DMS53 (cell line): ENCODE measurements at places on chromosomes 4 and X.

GRCh38 chr4:4248885-4249203 is 821 bp upstream of the TMEM128 start:
- DNase-seq, result peak; percentile 49

DNA sequence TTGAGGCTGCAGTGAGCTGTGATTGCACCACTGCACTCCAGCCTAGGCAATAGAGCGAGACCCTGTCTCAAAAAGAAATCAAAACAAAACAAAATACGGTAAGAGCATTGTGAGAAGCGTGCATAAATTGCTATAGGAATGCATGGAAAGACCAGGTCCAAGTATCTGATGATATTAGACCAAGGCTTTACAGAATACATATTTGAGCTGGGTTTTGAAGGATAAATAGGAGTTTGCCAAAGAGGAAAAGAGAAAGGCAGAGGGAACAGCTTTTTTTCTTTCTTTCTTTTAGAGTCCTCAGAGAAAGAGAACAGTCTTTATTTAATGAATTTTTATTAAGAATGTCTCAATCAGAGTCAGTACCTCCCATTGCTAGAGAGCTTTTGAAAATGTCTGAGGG is 79.5 kb upstream of the PRPS1 start:
- DNase-seq, result no peak

GRCh38 chr4:102823464-102823863 is 3.9 kb downstream of the UBE2D3 start:
- DNase-seq, result no peak

DNA sequence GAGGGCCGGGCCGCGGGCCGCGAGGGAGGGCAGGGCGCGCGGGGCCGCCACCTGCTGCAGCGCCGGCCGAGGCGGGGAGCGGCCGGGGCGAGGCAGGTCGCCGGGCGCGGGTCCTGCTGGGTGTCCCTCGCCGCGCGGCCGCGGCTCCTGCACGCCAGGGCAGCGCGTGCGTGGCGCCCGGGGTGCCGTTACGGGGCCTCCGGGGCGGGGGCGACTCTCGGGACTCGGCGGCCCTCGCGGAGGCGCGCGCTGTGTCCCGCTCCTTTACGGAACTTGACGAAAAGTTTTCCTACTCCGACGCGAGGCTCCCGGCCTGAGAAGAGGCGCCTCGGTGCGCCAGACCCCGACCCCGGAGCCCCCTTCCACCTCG is 329 bp downstream of the TBC1D14 start:
- peak; percentile 91 for DNase-seq

DNA sequence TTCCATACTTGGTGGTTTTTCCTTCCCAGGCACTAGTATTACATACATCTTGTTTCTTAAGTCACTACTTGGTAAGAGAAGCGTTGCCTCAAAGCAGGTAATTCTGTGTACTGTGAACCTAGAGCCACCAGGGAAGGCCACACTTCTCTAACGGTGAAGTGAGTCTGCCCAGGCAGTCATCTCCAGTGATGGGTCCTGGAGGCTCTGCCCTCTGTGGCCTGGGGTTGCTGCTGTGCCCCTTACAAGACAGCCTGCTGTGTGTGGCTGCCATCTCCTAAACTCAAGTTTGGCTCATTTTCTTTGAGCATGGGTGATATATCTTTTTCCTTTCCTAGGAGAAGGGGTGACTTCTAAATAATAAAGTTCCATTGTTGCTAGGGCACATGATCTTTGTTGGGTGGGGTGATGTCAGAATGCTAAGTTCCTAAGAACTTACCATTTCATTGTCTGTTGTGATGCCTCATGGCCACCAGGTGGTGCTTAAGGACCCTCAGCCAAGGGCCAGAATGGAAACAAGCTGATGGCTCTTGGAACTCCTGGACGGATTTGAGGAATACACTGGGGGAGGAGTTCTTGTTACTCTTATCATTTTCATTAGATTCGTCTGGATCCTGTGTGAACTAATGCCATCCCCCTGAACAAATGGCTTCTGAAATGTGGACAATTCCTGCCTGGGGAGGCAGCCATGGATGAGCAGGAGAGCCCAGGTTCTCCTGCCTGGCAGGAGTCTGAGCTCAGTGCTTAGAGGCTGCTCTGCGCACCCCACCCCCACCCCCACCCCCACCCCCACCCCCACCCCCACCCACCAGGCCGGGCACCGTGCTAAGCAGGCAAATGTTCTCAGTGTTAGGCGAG is 41.1 kb upstream of the WDR1 start:
- peak; percentile 87 for DNase-seq

- peak; percentile 30 for DNase-seq
Measured at GRCh38 chr4:15963576-15963975, 601 bp upstream of the FGFBP2 start.

DNA sequence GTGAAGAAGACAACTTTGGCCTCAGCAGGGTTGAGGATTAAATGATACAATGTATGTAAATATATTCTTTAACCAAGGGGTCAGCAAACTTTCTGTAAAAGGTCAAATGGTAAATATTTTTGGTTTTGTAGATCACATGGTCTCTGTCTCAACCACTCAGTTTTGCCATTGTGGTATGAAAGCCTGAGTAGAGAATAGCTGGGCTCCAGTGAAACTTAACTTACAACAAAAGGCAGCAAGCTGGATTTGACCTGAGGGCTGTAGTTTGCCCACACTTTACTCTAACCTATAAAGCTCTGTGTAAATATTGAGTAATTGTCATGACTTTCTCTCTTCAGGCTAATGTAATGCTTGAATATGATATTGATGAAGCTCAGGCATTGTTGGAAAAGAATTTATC is 19.6 kb downstream of the VBP1 start:
- DNase-seq, result no peak

DNA sequence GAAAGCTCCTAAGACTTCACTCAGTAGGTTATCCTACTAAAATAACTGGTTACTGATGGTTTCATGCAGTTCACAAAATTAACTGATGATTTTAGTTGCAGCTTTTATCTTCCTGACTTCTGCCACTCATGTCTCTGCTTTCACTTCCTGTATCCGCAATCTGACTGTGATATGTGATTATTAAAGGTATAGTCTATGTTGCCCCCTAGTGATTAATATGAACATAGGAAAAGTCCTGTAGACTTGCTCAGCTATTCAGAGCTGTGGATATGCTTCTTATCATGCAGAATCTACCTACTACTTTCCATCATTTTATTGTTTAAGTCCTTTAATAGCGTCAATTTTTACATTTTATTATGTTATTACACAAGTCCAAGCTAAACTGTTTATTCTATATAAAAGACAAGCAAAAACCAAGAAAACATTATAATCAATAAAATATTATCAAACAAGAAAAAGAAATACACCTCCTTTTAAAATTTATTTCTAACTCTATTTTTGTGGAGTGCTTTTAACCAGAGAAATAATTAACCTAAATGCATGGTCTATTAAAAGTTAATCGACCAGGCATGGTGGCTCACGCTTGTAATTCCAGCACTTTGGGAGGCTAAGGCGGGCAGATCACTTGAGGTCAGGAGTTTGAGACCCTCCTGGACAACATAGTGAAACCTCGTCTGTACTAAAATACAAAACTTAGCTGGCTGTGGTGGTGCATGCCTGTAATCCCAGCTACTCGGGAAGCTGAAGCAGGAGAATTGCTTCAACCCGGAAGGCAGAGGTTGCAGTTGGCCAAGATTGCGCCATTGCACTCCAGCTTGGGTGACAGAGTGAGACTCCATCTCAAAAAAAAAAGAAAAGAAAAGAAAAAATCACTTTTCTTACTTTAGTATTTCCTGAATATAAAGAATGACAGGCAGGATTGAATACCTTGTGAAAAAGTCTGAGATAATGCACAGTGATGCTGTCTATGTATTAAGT is 40.4 kb upstream of the TLR2 start:
- DNase-seq, result peak; percentile 81

GRCh38 chr4:84908876-84909275 is 57.6 kb downstream of the WDFY3 start:
- DNase-seq, result no peak

DNA sequence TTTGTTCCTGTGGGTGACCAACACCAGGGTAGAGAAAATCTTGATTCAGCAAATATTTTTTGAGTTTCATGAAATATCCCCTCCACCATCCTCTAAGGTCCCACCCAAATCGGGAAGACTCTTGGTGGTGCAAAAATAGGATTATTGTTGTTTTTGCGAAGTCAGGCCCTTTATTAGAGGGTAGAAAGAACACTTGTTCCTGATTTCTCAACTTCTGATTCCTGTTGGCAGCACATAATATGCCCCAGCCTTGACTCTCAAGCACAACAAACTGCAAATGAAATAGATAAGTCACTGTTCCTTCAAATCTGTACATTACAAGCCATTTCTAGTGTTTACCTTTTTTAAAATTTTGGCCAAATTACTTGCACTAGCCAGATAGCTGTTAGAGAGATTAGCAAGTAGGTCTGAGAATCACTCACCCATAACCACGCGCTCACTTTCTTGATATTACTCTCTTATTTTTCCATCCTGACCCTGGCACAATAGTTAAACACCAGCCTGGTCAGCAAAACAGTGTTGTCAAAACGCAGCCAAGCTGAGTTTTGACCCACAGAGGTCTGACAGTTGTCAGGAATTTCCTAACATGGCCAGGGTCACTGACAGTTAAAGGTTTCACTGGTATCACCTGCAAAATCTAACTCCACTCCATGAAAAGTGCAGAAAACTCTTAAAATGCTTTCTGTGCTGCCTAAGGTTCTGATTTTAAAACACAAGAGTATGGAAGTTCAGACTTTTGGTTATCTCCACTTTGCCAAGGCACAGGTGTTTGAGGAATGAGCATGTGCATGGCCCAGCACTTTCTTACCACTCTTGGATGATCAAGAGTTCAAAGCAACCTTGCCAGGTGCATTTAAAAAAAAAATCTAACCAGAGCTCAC is 69.8 kb downstream of the RBM47 start:
- DNase-seq, result no peak

DNA sequence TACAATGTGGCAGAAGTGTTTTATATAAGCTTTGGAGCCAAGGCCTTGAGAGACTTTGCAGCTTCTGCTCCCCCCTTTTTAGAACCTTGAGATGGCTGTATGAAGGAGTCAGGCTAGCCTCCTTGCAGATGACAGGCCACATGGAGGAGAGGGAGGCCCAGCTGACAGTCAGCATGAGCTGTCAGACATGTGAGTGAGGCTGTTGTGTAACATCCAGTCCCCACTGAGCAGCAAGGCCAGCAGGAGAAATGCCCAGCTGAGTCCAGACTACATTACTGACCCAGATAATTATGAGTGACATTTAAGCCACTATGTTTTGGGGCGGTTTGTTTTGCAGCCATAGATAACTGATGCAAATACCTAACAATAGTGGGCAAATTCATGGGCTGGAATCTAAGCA is 515.3 kb upstream of the ARX start:
- DNase-seq, result no peak

GRCh38 chr4:10728016-10728415 is 43.4 kb upstream of the CLNK start:
- DNase-seq, result peak; percentile 29

DNA sequence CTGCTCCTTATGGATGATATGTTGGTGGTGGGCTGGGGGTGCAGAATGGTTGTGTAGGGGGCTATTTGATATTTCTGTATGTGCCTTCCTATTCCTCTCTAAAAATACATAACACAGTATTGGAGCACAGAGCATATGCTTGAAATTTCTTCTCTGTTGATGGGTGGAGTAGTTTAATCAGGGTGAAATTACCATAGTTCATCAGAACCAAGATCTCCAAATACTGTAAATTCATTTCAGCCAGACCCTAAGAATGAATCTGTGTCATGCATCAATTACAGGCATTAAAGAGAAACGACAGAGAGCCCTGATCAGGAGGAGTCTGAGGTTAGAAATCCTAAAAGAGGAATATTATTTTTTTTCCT is 25.1 kb upstream of the CCDC149 start:
- DNase-seq, result no peak

- peak; percentile 88 for DNase-seq
Measured at GRCh38 chrX:40098264-40099054, 701 bp upstream of the BCOR start.

DNA sequence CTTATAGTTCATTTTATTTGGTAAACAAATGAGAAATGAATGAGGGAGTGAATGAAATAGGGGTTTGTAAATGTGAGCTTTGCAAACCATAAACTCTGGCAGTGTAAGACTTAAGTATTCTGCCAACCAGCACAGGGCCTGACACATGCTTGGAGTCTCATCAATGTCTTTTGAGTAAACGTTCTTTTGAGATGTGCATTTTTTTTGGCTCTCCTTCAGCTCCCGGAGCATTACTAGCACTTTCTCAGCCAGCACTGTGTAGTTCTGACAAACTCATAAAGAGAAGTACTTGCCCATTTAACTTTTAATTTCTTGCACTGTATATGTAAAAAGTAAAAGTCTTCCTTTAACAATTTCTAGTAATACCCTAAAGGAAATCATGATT is 245.3 kb downstream of the HS3ST1 start:
- DNase-seq, result no peak

GRCh38 chr4:102627831-102628523 is 126.8 kb downstream of the NFKB1 start:
- DNase-seq, result no peak

DNA sequence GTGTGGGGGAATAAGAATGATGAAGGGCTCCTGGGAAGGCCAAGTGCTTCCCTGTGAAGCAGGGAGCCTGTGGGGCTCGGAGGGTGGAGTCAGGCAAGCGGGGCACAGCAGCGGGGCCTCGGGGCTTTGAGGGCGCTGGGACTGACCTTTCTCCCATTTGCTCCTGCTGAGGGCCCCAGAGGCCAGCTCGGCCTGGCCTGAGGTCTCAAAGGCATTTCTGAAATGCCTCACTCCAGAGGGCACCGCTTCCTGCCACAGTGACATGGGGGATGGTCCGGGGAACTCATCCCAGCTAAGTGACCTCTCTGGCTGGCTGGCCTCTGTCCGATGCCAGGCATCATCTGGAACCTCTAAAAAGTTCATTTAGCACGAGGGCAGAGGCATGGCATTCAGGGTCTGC is 98.8 kb upstream of the STX18 start:
- no peak for DNase-seq

DNA sequence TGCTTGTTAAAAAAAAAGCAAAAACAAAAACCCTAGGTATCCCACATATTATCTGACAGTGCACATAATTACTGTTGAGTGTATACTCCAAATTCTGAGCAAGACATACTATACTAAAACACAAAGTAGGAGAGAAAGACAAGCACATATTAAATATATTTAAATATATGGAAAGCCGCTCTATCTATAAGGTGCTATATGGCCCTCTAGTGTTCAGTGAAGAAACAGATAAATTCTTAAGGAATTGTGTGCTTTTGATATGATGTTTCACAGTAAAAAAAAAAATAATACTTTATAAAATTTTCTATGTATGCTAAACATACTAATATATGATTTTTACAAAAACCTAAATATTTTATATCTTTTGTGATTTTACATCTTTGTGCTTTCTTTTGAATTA is 137.8 kb downstream of the FBXW7 start:
- peak; percentile 29 for DNase-seq

DNA sequence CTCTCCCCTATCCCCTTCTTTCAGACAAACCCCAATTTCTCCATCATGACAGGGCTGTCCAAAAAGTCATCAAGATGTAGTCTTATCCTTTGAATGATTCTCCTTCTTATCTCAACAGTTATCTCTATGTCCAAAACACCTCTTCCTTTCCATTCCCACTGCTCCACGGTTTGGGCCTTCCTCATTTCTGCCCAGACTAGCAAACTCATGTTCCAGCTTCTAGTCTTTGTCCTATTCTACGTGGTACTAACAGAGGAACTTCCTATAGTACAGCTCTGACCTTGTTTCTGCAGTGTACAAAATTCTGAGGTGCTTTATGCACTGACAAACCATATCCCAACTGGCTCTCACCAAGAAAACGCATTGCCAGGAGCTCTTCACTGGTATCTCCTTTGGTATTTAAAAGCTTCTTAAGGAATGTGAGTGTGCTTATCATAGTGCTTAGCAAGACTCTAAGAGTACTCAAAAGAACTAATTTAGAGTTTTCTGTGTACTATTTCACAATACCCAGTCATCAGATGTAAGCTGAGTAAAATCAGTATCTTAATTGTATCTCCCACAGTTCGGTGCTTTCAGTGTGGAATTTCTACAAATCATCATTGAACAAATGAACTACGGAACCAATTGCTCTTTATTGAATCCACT is 65.5 kb downstream of the MAML3 start:
- no peak for DNase-seq
